ENCODE measurements at places on chromosomes 6 and 20.

DNA sequence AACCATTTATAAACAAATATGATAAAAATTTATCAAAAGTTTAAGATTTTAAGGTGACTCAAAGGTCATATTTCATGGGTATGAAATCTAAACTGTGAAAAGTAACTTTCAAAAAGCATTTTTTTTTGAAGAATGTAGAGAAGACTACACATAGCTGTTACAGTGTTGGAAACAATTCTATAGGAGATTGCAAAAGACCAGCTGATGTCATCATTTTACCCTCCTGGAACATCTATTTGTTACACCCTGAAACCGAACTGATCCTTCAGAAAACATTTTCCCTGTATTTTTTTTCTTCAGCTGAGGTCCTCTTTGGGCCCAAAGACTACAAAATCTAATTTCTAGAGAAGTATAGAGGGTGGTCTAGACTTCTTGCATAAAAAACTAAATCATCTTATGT, 297.5 kb upstream of the FERMT1 start:
- DNase-seq = no peak

DNA sequence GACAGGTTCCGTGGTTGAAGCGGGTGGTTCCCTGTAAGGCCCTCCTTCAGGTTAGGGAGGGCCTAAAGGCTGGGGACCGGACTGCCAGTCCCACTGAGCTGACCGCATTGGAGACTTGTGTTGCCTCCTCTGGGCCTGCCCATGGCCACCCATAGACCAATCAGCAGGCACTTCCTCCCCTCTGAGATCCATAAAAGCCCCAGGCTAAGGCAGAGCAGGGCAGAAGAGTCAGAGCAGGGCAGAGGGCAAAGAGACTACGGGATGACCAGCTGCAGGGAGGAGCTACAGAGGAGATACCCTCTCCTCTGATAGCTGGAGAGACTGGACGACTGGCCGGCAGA, 537.4 kb downstream of the TENT5A start:
- DNase-seq = no peak

DNA sequence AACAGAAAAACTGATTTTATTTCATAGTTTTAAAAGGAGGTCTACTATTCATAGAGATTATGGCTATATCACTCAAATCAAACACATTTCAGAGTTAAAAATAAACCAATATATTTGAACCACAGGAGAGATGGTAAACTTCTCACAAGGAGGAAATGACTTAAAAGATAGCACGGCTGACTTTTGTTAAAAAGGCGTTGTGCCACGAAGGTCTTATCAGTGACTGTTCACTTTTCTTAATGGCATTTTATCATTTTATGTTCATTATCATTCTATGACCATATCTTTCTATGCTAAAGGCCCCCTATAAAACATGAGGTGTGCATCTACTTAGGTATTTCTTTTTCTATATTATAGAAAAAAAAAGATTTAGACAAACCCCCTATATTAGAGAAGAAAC, 19.6 kb downstream of the ELOVL4 start:
- no peak for DNase-seq

- no peak for DNase-seq
Observed at GRCh38 chr6:162416307-162416706, 311.3 kb downstream of the PRKN start.

- DNase-seq = no peak
Observed at GRCh38 chr6:140897349-140897748, 1235.4 kb upstream of the GJE1 start.
